ENCODE measurements at places on chromosomes 4 and X.

DNA sequence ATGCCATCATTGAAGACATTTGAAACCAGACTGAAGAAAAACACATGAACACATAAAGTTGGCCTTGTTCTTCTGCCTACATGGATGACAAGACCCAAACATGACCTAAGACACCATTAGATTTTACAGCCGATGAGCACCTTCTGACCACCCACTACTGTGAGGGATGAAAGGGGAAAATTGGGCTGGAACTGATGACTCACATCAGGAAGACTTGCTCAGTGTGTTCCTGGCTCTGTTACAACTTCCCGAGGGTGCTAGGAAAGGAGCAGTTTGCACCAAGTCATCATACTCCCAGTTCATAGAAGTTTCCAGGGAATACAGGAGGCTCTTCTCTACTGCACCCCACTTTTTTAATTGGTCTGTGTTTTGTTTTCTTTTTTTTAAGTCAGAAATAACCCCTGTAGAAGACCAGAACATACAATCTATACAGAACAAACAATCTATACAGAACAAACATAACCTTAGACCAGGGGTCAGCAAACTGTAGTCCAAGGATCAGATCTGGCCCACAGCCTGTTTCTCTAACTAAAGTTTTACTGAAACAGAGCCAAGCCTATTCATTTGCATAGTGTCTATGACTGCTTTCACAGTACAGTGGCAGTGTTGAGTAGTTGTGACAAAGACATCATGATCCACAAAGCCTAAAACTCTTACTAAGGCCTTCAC lies 25.3 kb downstream of the BTC start:
- DNase-seq, result no peak

- no peak for DNase-seq
Measured at GRCh38 chr4:76748649-76749048, 149.3 kb downstream of the SOWAHB start.

DNA sequence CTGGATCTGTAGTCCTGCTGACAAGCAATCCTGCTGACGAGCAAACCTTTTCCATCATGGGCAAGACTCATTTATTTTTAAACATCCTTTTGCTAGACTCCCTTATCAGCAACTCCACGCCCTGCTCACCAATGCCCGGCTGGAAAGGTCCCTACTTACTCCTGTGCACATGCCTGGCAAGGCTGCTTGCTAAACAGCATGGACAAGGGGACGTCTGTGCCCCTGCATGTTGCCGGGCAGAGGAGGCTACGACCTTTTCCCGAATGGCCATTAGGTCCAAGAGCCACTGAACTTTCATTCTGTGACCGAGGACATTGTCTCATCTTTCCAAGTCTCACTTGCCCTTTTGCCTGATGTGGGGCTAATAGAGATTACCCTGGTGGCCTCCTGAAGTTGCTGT lies 98.6 kb downstream of the MGST2 start:
- no peak for DNase-seq

GRCh38 chr4:55323375-55323774 lies 22.7 kb upstream of the SRD5A3 start:
- DNase-seq, result no peak

- DNase-seq, result no peak
Measured at GRCh38 chr4:78099058-78099457, 41.9 kb downstream of the FRAS1 start.

- no peak for DNase-seq
Measured at GRCh38 chrX:9884031-9884779, 83.0 kb upstream of the CLDN34 start.

- no peak for DNase-seq
Measured at GRCh38 chr4:15897577-15897976, 41.0 kb downstream of the FGFBP1 start.

GRCh38 chr4:1035510-1035909 lies 24.1 kb downstream of the FGFRL1 start:
- DNase-seq, result no peak

GRCh38 chr4:98745366-98745765 lies 87.0 kb upstream of the TSPAN5 start:
- DNase-seq, result no peak

- DNase-seq, result no peak
Measured at GRCh38 chr4:89913623-89914022, 19.0 kb downstream of the MMRN1 start.

DNA sequence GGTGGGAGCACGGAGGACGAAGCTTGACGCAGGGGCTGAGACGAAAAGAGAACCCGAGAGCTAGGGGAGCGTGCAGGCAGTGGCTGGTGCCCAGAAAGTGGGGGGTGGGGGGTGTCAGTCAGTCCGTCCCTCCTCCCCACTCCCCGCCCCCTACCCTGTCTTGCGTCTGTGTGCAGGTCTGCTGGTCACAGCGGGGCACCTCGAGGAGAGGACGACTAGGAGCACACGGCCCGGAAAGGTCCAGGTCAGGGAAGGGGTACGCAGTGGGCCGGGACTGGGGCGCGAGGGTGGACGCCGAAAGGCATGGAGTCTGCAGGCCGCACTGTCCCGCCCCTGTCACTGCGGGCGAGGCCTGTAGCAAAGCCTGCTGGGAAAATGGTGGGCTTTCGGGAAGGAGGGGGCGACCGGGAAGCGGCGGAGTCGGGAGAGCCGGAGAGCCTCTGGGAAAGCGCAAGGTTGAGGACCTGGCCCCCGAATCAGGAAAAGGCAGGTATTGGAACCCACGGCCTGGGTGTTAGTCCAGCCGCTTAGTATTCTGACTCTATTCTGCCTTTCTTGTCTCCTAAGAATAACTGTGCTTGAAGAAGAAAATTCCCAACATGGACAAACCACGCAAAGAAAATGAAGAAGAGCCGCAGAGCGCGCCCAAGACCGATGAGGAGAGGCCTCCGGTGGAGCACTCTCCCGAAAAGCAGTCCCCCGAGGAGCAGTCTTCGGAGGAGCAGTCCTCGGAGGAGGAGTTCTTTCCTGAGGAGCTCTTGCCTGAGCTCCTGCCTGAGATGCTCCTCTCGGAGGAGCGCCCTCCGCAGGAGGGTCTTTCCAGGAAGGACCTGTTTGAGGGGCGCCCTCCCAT lies 769 bp downstream of the TCEAL1 start:
- DNase-seq, result peak; percentile 7
